ENCODE measurements at places on chromosomes 12 and 14.

GRCh38 chr12:6341417-6342139, at the start of gene TNFRSF1A:
TNFRSF1A (minus strand) TSS chr12:6342076; CDS start chr12:6341814, 262 bp downstream.
- peak; percentile 84 for DNase-seq

DNA sequence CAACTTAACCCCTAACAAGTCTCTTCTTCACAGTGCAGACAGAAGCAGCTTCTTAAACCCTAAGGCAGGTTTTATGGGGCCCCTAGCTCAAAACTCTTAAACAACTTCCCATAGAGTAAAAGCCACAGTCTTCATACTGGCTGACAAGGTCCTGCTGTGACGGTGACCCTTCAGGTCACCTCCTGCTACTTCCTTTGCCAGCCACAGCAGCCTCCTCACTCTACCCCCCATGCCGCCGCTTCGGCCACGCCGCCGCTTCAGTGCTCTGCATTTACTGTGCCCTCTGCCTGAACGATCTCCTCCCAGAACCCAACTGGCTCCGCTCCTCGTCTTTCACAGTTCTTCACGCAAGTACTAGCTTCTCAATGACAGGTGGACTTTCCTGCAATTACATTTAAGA, 45.5 kb downstream of the ACADS start:
- DNase-seq: no peak

DNA sequence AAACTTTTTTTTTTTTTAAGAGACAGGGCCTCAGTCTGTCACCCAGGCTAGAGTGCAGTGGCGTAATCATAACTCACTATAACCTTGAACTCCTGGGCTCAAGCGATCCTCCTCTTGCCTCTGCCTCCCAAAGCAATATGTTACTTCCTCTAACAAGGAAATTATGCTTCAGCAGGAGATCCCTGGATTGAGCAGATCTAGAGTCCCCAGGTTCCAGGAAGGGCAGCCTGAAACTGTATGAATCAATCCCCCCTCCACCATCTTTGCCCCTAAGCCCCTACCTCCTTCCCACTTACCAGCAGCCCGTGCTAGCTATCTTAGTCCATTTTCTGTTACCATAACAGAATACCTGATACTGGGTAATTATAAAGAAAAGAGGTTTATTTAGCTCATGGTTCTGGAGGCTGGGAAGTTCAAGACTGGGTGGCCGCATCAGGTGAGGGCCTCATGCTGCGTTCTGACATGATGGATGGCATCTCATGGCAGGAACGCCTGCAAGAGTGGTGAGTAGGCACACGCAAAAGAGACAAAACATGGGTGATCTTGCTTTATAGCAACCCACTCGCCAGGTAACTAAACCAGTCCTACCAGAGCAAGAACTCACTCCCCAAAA, 5.0 kb downstream of the TAMALIN start:
- no peak for DNase-seq

DNA sequence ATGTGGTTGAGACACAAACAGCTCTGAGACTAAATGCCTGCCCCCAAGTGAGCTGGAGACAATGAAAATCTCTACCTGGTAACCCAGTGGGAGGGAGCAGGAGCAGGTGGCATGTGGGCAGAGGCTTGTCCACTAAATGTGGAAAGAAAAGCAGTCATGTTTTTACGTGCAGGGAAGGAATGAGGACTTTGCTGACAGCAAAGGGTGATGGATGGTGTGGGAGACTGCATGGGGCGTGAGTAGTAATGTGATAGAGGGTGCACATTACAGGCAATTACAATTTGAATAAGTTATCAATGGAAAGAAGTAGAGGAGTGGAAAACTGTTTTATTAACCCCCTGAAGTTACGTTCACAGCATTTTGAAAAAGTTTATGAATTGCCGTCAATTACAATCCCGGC, 176.6 kb downstream of the NRXN3 start:
- no peak for DNase-seq

DNA sequence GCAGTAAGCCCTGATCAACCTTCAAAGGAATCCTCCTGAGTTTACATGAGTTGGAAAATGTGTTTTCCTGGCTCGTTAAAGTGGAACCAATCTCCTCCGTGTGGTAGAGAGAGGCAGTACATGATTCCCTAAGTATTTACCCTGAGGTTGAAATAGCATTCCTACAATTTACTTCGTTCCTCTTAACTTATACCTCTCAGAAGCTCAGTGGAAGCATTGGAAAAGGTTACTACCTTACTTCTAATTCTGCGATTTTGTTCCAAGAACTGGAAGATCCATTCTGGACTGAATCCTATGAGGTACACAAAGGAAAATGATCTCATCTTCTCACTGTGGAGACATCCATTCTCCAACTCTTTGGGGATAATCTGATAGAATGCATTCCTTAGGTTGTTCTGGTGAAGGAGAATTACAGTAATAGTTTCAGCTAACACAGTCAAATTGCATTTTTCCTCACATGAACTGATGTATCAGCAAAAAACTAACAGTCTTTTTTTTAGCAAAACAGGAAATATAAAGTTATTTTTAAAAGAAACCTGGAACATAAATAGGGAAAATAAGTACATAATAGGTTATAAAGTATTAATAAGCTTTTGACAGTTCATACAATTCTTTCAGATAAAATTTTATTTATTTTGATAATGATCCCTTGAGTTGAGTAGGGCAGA, 475.6 kb downstream of the PDZRN4 start:
- peak; percentile 39 for DNase-seq

DNA sequence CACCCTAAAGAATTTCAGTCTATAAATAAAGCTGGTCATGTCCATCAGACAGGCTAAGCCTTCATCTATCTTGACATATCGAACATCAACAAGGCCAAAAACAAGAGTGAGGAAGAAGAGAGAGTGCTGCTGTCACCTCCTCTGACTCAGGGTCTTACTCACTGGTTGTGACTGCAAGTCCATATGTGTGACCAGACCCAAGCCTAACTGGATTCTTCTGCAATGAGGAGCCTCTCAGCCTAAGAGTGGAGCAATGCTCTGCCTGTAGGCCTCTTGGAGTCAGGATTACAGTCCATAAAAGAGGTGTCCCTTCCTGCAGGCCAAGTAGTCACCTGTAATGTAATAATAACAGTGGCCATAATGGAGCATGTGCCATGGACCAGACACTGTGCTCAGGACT, 121.2 kb upstream of the SLC35F4 start:
- DNase-seq: no peak
